ENCODE measurements at places on chromosomes 1 and 21.

GRCh38 chr1:150283260-150283659 is 906 bp downstream of the CIART start:
- DNase-seq, result no peak

DNA sequence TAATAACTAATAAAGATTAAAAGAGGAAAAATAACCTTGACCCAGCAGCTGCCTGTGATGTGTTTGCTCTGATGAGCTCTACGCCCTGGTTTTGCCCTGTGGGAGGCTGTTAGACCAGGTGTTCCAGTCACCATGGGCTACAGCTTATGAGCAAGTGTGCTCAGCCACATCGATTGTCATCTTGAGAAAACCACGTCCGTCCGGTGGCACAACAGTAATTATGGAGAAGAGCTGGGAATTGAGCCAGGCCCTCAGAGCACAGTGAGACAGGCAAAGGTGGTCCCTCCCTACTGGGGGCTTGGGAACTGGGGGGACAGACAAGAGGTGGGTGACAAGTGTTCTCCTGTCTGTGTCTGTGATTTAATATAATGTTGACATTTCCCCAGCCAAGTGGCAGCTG is 420.5 kb downstream of the MATN1 start:
- DNase-seq, result no peak

DNA sequence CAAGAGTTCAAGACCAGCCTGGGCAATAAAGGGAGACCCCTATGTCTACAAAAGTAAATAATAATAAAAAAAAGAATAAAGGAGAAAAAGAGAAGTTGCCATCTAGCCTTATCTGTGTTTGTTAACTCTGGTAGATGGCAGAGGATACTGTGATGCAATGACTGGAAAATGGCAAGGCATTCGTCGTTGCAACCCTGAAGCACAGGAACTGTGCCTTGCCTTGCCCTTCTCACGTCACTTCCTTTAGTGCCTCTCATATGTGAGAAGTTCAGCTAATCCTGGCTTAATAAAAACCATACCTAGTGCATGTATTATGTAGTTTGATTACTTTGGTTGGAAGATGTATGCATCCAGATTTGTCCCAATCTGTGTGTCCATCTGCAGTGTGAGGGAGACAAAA is 25.8 kb upstream of the PIGC start:
- no peak for DNase-seq

DNA sequence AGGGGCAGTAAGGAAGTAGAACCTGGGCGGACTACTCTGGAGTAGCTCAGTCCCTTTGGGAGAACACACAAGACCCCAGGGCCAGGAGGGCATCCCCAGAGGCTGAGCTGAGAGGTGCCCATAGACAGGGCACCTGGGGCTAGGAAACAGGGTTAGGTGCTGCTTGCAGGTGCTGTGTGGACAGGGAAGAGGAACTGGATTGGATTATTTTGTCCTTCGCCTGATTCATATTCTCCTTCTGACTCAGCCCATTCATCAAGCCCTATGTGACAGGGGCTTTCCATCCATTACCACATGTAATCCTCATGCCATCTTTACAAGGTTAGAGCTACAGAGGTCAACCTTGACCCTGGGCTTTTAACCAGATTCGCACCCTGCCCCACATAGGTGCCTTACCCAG is 183.9 kb downstream of the C1orf94 start:
- DNase-seq, result no peak

DNA sequence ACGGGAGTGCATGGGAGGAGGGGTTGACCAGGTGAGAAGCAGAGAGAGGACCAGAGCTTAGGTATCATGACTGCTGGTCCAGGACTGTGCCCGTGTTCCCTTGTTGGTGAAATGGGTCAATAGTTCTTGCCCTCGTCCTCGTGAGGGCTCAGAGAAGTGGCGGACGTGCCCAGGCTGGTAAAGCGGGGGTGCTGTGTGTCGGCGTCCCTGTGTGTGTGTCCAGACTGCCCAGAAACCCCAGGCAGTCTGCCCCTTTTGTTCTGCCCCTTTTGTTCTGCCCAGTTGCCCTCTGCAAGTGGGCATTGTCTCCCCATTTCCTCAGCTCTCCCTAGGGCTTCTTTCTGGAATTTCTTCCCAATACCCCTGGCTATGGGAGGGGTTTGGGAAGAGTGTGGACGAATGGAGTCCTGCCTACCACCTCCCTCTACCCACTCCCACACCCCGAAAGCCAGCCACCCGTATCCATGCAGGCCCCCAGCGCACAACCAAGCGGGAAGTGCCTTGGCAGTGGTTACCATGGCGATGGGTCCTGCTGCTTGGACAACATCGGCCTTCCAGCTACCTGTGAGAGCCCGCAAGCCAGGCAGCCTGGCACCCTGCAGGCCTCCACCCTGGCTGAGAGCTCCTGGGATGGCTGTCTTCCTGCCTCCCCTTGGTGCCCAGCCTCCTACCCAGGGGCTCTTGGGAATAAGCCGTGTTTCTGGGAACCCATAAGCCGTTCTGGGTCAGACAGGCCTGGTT is 34.7 kb downstream of the ACOT11 start:
- no peak for DNase-seq

DNA sequence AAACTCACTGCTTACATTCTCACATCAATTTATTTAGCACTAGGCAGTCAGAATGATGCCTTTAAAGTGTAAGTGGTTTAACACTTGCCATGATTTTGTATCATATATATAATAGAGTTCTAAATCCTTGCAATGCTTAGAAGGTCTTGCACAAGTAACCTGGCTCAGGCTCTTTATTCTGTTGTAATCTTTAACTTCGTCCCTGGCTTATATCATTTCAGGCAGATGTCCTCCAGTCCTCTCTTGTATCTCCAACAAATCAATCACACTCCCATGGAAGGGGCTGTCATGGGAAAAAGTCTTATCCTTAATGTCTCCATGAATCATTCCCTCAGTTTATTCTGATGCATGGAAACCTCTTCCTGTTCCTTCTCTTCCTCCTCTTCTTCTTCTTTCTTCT is 841.6 kb upstream of the B3GALT2 start:
- no peak for DNase-seq

Data from stimulated activated CD8-positive, alpha-beta memory T cell treated with anti-CD3 and anti-CD28 coated beads, Interleukin-15, amount 100 ng/mL, for 24 hours (primary cell).